ENCODE measurements at places on chromosomes 16 and 17. TPM values are rescaled to one million over a fixed set of nuclear protein-coding genes. Genes with fewer than 3 reads are reported as not detected.

The NPIPA7 gene
- 12.3 TPM for total RNA-seq

The SMIM36 gene
- total RNA-seq = not detected

The RAB26 gene
- 2.4 TPM for total RNA-seq

The USP43 gene
- total RNA-seq = 4.3 TPM

The KRTAP9-2 gene
- not detected for total RNA-seq

Measured in A549 treated with CORT108297 at 1 μM for 4 hours (cell line).